ENCODE measurements at places on chromosomes 4 and X.

- no peak for DNase-seq
Measured at GRCh38 chr4:8819473-8820177, 52.0 kb downstream of the HMX1 start.

GRCh38 chr4:48205107-48205506 is 64.5 kb downstream of the TEC start:
- peak; percentile 48 for DNase-seq

GRCh38 chr4:102104278-102104677 is 241.0 kb downstream of the SLC39A8 start:
- DNase-seq, result peak; percentile 86

- DNase-seq, result no peak
Measured at GRCh38 chrX:119424999-119425398, 25.9 kb downstream of the SLC25A43 start.

GRCh38 chr4:40826821-40827220 is 77.1 kb downstream of the NSUN7 start:
- no peak for DNase-seq

DNA sequence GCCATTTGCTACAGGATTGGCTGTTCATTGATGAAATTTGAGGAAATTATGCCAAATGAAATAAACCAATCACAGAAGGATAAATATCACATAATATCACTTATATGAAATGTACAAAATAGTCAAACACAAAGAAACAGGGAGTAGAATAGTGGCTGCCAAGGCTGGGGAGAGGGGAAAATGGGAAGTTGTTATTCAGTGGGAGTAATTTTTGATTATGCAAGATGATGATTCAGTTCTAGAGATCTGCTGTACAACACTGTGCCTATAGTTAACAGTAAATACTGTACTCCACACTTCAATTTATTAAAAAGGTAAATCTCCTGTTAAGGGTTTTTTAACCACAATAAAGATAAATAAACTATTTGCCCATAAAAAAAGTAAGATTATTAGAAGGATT is 101.1 kb downstream of the TMA16 start:
- peak; percentile 55 for DNase-seq
